ENCODE measurements at places on chromosomes 2 and 18.
A peak's percentile ranks its signal among the peaks of the same experiment; 100 is the strongest.

DNA sequence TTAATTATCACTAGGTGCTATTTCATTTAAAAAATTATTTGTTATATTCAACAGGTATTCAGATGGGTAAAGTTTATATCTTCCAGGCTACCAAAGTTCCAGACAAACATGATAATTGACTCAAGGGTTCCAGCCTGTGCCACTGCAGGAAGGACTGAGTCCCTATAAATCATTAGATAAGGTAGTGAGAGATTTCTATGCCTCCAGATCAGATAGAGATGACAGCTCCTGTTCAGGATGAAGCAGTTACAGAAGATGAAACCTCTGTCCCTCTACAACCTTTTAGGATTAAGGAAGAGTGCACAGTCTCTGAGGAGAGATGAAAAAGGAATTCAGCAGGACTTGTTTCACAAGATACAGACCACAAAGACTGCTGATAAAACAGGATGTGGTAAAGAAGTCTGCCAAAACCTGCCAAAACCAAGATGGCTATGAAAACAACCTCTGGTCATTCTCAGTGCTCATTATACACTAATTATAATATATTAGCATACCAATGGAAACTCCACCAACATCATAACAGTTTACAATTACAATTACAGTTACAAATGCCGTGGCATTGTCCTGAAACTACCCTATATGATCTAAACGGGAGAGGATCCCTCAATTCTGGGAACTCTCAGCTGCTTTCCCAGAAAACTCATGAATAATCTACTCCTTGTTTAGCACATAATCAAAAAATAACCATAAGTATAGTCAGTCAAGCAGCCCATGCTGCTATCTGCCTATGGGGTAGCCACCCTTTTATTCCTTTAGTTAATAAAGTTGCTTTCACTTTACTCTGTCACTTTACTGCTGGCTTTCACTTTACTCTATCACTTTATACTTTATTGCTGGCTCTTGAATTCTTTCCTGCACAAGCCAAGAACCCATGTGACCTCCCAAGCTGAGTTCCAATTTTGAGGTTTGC lies 288.5 kb downstream of the PDE11A start:
- DNase-seq = peak; percentile 81

DNA sequence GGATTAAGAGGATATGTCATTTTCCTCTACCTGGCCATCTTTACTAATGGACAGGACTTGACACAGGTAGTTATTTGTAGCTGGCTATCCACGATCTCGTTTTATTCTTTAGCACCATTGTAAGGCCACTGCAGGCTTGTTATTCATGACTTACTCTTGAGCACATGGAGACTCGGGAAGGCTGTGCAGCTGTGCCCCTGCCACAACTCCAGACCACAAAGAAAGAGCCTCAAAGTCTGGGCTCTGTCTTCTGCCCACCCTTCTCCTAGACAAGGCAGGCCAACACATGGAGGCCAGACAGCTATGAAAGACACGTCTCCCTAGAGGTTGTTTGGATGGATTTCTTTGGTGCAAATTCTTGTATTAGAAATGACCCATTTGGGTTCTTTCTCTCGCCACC lies 133.8 kb downstream of the NAPG start:
- DNase-seq = no peak

DNA sequence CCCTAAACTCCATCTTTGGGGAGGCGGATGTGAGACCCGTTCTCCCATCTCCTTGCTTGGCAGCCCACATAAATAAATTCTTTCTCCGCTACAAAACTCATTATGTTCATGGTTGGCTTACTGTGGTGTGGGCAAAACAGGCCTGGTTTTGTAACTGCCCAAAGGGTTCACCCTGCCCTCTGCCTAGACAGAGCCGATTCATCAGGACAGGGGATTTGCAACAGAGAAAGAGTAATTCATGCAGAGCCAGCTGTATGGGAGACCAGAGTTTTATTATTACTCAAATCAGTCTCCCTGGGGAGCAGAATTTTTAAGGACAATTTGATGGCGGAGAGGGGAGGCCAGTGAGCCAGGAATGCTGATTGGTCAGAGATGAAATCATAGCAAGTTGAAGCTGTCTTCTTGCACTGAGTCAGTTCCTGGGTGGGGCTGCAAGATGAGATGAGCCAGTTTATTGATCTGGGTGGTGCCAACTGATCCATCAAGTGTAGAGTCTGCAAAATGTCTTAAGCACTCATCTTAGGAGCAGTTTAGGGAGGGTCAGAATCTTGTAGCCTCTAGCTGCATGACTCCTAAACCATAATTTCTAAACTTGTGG lies 8.4 kb upstream of the RNF125 start:
- no peak for DNase-seq

GRCh38 chr2:118698564-118698963 lies 148.9 kb downstream of the EN1 start:
- DNase-seq = no peak

GRCh38 chr18:54613174-54613573 lies 22.1 kb downstream of the DYNAP start:
- no peak for DNase-seq

Measured in hematopoietic multipotent progenitor cell treated with erythropoietin and hydrocortisone succinate and interleukin-3 and kit ligand, for 4 days (in vitro differentiated cells).